ENCODE measurements at places on chromosomes 1 and 21.
A peak's percentile ranks its signal among the peaks of the same experiment; 100 is the strongest.

- DNase-seq = no peak
These were observed 21.7 kb upstream of the ZNF362 start for GRCh38 chr1:33234588-33234990.

DNA sequence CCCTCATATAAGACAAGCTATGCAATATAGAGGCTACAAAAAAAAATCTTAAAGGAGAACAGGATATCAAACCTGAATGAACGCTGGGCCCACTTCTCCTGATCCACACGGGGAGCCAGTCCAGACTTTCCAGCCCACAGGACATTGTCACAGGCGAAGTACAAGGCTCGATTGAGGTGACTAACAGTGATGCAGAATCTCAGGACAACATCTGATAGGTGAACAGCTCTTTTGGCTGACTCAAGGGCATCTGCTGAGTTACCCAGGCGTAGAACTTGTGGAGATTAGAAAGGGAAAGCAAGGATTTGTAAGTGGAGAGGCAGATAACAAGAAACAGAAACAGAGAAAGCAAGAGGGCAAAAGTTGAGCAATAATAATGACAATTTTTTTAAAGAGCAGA is 1.8 kb downstream of the PEX11B start:
- no peak for DNase-seq

DNA sequence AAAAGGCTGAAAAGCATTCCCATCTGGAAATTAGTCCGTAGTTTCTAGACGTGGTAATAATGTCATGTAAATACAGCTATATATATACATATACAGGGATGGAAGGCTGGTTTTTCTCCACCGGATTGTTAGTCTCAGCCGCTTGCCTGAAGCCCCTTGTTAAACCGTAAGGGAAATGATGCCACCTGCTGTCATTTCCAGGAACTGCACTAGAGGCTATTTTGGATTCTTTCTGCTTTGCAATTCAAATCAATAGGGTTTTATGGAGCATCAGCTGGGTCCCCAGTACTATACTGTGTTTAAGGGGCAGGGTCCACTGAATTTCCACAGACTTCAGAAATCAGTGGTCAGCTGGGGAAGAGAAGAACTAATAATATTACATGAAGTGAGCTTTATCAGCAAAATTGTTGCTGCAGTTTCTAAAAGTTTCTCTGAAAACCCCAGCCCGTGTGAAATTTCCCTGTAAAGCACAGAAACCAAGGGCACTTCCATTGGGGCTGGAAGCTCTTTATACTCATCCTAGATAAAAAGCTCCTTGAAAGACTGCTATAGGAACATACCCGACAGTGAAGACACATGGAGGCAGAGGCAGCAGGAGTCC is 33.8 kb upstream of the MPZL1 start:
- peak; percentile 76 for DNase-seq

- no peak for DNase-seq
These were observed 300.3 kb upstream of the B3GALT2 start for GRCh38 chr1:193486671-193487229.

DNA sequence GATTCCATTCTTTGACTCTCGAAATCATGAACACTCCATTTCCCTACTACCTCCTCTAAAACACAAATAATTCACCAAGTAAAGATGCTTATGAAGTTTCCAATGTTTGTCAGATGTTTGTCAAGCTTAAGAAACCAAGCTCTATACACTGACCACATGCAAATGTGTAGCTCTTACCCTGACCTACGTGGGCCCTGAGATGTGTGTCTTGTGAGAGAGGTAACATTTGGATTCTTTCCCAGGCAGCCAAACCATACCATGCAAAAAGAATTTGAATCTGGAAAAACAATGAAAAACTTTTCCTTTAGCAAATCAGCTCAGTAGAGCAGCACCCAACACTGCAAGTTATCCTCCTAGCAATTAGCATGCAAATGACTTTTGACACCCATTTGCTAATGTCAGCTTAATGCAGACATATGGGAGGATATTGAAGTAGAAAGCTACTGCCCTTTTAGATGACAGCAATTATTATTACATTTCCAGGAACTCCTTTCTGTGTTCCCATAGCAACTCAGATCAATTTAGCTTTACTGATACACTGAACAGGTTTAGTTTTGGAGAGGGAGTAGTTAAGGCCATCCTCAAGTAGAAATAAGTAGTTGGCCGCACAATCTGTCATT is 83.2 kb upstream of the RGS4 start:
- no peak for DNase-seq

DNA sequence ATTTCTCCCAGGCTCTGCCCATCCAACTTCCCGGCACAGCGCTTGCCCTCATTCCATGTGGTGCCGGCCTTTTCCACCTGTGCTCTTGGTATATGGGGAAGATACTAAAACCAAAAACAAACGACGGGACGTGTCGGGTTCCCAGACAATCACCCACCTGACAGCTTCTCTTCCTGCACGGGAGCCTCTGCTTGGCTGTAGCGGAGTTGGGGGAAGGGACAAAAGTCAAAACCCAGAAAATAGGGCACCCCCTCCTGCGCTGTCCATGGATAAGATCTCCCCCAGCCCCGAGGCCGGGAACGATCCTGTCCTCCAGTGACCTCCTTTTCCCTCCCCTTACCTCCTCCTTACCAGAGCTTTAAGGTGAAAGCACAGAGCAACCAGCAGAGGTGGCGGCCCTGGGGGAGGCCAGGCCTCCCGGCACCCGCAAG is 640 bp downstream of the JTB start:
- DNase-seq = no peak

- DNase-seq = no peak
These were observed 66.0 kb downstream of the GNG4 start for GRCh38 chr1:235583511-235584001.

GRCh38 chr1:44326024-44326701 is 28.9 kb downstream of the ERI3 start:
- DNase-seq = no peak

- no peak for DNase-seq
These were observed 4.3 kb upstream of the KRTAP13-1 start for GRCh38 chr21:30391492-30392025.

- DNase-seq = no peak
These were observed 20.6 kb downstream of the CSF1 start for GRCh38 chr1:109931189-109931731.

- no peak for DNase-seq
These were observed 742.6 kb upstream of the CXADR start for GRCh38 chr21:16770266-16770665.

DNA sequence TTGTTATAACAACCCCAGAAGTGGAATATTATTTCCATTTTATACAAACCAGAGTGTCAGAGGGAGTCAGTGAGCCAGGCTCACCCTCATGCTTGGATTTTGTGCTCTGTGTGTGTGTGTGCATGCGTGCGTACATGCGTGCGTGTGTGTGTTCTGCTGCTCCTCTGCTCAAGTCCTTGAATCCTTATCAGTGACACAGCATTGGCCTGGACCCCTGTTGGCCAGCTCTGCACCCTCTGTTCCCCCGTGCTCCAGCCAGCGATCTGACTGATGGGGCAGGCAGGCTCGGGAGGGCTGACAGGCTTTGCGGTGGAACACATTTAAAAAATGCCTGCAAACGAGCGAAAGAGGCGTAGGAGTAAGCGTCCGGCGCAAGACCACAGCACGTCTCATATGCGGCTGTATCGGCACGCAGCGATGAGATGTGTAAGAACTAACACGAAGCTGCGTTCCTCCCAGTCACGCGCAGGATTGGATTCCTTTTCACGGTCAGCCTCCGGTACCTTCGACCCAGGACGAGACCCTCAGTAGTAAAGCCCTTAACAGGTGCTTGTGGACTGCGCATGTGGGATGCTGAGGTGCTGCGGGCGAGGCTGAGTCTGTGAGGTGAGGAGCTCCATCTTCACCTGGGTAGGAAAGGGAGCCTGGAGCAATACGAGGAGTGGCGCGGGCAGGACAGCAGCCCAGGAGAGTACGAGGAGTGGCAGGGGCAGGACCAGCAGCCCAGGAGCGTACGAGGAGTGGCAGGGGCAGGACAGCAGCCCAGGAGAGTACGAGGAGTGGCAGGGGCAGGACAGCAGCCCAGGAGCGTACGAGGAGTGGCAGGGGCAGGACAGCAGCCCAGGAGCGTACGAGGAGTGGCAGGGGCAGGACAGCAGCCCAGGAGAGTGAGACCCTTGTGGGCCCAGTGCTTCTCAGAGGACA is 130.9 kb downstream of the GALNT2 start:
- no peak for DNase-seq

DNA sequence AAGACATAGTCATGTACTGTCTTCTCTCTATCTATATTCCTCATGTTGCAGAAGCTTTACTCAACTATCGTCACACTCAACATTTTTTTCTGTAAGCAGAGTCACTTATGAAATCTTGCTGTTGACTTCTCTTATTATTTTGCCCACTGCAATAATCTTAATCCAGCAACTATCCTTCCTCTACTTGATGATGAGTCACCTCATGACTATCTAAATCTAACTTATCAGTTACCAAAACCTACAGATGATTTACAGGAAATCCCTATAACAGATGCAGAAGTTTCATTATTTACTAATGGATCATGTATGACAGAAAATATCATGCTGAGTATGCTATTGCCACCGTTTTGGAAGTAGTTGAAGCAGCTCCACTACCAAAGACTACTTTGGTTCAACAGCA is 378.9 kb downstream of the DUSP10 start:
- no peak for DNase-seq

- DNase-seq = no peak
These were observed 39.5 kb upstream of the DDAH1 start for GRCh38 chr1:85504417-85504816.

- no peak for DNase-seq
These were observed 56.8 kb upstream of the ERRFI1 start for GRCh38 chr1:8082945-8083344.

- no peak for DNase-seq
These were observed 75.8 kb downstream of the ARHGEF16 start for GRCh38 chr1:3530086-3530925.
